ENCODE measurements at places on chromosomes 5 and 9.

GRCh38 chr9:113593682-113594281, 130.3 kb downstream of the RGS3 start:
- DNase-seq = peak; percentile 100

GRCh38 chr9:128098297-128099230, 29.0 kb downstream of the PTGES2 start:
- DNase-seq = peak; percentile 98

GRCh38 chr5:2119573-2119972, 236.8 kb upstream of the IRX4 start:
- DNase-seq = no peak

DNA sequence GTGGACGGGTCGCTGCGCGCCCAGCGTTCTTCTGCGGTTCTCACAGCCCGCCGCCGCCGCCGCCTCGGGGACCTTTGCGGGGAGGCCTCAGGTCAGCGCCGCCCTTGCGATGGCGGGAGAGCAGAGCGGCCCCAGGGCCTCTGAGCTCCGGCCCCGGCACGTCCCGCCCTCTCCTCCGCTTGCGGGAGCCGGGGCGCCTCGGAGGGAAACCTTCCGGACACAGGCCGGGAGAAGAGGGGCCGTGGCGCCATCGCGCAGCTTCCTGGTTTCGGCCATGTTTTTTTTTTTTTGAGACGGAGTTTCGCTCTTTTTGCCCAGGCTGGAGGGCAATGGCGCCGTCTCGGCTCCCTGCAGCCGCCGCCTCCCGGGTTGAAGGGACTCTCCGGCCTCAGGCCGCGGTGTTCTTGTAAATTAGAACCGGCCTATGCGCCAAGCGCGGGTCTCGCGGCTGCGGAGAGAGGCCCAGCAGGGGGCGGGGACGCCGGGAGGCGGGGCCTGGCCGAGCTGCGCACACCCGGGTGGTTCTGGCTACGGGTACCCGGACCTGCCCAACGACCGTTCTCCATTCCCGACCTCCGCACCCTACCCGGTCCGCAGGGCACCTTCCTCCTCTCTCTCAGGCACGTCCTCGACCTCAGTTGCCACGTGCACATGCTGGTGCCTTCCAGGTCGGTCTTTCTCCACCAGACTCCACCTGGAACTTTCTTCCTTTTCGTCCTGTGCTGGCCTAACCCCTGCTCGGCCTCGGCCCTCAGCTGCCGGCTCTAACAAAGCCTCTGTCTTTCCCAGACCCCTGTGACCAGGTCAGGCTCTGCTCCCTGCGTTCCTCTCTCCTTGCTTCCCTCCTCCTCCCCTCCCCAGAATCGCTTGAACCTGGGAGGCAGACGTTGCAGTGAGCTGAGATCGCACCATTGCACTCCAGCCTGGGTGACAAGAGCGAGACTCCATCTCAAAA, 28.8 kb upstream of the MGAT1 start:
- peak; percentile 67 for DNase-seq
